ENCODE measurements at places on chromosomes 12 and 14.
A peak's percentile ranks its signal among the peaks of the same experiment; 100 is the strongest.

- DNase-seq, result no peak
Measured at GRCh38 chr12:101407049-101407435, 530 bp downstream of the ARL1 start.

- DNase-seq, result no peak
Measured at GRCh38 chr12:57611108-57611826, at the start of gene ARHGEF25. Gene ARHGEF25 (plus strand): TSS chr12:57611435. CDS start chr12:57611895, 460 bp downstream.

DNA sequence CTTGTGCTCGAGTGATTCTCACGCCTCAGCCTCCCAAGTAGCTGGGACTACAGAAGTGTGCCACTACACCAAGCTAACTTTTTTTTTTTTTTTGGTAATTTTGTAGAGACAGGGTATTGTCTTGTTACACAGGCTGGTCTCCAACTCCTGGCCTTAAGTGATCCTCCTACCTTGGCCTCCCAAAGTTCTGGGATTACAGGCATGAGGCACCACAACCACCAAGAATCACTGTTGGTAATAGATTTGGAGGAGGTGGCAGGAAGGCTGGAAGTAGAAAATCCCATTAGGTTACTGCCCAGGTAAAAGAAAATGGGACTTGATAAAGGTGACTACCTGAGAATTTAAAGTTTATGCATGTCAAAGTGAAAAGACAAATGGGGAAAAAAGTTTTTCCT is 1.4 kb upstream of the CDCA4 start:
- DNase-seq, result no peak

DNA sequence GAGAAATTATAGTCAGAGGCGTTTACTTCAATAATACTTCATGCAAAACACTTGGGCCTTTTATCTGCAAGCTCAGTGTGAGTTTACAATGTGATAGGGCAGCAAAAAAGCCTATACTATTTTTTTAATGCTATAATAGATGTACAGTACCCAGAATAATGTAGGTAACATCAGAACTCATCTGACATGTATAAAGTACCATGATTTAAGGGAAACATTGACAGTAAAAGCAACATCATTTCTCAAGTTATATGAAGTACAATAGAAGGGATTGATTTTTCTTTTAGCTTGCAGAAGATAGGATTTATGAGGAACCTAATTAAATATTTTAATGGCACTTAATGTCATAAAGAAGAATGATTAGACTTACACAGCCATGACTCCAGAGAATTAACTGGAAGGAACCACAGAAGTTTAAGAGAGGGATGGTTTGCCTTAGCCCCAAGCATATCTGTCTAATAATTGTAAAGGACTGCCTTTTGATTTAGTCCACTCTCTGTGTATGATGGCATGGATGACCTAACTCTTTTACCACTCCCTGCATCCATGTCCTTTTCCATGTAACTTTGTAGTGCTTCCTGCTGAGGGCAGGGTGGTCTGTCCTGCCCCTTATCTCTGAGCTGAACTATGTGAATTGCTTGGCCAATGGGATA is 55.9 kb upstream of the MIS18BP1 start:
- no peak for DNase-seq

DNA sequence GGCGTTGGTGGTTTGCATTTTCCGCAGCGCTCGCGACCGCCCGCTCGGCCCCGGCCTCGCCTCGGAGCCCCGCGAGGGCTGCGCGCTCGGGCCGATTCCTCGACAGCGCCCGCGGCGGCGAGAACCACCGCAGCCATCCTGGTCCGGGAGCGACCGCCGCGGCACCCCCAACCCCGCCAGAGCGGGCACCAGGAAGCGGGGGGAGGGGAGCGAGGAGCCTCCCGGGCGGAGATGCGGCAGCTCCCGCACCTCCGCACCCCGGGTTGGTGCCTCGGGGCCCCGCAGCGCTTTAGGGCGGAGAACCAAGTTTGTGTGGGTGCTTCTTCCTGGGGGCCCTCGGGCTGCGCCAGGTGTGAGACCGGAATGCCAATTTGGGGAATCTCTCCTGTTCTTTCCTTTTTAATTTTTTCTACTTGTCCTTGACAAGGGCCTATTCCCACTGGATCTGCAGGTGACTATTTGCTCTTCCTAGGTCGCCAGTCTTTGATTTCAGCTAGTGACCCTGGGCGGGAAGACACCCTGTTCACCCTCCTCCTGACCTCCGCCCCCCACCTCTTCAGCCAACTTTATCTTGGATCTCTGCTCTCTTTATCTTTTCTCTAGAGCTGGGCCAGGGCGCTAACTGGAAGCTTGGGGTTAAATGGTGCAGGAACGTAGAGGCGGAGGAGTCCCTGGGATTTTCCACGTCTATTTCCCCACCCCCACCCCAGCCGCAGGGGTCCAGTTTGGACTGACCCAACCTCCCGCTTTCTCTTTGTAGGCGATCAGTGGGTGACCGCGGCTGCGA is at the start of gene SOCS2:
Gene SOCS2, plus strand, starts transcription at position 751 of the 787 bp plus-strand sequence. CDS start 223 bp downstream, outside the sequence.
- DNase-seq, result peak; percentile 53

DNA sequence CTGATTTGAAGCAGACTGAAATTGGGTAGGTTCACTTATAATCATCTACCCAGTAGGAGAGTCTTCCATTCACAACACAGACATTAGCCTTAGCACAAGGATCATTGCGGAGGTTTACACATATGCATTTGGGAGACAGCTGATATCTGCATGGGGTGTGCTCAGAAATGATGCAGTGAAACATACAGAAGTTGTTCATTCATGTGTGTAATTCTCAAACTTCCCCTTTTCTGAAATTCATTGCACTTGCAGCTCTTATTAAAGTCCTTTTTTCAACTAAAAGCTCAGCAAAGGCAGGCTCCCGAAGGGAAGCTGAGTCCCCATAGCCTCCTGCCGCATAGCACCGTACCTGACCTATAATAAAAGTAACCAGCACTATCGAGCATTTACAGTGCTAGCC is 218.3 kb upstream of the CRY1 start:
- DNase-seq, result no peak

- no peak for DNase-seq
Measured at GRCh38 chr12:68391937-68392336, 59.8 kb upstream of the MDM1 start.

GRCh38 chr12:26658991-26659390 is 174.0 kb downstream of the ITPR2 start:
- no peak for DNase-seq

DNA sequence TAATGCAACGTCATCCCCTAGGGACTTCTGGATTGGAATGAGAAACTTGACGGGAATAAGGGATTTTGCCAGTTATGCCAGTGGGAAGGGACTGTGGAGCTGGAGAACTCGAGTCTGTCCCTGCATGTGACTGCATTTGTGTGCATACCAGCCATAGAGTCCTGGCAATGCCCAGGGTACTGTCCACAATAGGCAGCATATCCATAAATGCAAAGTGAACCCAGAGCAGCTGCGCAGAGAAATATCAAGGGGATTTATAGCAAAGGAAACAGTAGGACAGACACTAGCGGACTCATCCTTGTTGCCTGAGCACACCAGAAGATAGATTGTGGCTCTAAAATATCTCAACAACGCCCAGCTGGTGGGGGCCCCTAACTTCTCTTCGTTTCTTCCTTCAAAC is 247.1 kb upstream of the SRRM4 start:
- DNase-seq, result no peak

DNA sequence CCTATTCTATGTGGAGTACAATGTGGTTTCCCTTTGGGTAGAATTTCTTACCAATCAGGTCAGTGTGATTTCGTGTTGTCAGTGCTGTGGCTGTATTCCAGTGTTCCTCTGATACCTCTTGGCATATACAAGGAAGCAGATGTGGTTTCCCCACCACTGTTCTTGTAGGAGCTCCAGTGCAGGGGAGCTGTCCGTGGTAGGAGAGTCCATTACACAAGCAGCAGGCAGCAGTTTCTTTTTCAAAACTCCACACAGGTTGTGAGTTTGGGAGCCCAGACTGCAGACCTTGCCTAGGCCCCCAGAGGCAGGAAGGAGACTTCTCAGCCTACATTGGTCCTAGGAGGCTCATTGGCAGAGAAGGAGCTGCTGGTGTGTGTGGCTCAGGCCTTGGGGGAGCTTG is 452.8 kb downstream of the AACS start:
- DNase-seq, result no peak

- no peak for DNase-seq
Measured at GRCh38 chr12:124667506-124668326, 100.3 kb upstream of the NCOR2 start.

- DNase-seq, result no peak
Measured at GRCh38 chr12:3135522-3136461, 58.6 kb downstream of the TSPAN9 start.

Measured in left lung (tissue), 14 donors.